ENCODE measurements at places on chromosomes 7 and 10.

- no peak for DNase-seq
Observed at GRCh38 chr10:6274040-6274439, 71.3 kb downstream of the PFKFB3 start.

DNA sequence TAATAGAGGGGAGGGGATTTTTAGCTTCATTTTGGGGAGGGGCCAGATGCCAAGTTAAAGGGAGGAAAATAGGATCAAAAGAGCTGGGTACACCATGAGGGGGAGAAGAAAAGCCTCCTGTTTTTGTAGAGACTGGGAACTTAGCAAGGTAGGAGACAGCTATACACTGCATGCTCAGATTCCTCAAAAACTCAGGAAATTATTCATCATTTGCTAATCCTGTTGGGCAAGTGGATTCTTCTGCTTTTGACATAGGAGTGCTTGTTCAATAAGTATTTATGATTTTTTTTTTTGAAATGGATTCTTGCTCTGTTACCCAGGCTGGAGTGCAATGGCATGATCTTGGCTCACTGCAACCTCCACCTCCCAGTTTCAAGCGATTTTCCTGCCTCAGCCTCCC lies 73.4 kb downstream of the LYZL2 start:
- DNase-seq = no peak

- no peak for DNase-seq
Observed at GRCh38 chr10:119061352-119061751, 19.3 kb downstream of the EIF3A start.

DNA sequence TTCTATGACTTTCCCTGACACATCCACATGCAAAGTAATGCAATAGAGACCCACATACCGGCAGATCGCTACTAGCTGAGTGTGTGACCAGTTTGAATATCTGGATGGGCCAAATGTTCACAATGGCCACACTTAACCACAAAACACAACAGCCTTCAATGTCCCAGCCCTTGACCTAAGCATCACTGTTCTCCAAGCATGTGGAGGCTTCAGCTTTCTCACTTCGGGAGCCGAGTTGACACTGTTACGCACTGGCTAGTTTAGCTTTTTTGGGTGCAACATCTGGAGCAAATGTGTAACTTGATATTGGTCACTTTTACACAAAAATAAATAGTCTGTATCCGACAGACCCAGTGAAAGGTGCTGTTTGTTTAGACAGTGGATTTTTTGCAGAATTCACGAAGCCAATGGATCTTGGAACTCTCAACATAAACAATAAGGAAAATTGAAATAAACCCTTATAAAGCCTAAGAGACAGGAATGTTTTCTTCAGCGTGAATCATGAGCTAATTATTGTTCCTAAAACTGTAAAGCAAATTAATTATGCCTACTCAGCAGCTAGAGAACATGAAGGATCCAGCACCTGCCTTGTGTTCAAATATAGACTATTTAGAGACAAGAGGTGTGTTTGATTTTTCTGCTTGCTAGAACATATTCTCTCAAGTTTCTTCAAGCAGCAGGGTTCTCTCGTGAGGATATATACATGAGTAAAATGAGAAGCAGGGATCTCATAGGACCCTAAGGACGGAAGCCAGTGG lies 117.6 kb upstream of the JCAD start:
- DNase-seq = no peak

GRCh38 chr10:58335306-58336005 lies 650 bp downstream of the UBE2D1 start:
- no peak for DNase-seq

- no peak for DNase-seq
Observed at GRCh38 chr7:100369105-100369504, 4.2 kb upstream of the PILRA start.

DNA sequence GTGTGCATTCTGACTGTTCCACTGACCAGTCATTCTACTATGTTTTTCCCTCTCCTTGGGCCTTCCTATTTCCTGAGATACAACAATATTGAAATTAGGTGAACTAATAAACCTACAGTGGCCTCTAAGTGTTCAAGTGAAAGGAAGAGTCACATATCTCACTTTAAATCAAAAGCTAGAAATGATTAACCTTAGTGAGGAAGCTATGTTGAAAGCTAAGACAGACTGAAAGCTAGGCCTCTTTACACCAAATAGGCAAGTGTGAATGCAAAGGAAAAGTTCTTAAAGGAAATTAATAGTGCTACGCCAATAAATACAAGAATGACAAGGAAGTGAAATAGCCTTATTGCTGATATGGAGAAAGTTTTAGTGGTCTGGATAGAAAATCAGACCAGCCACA lies 5.7 kb upstream of the DYNC1I1 start:
- no peak for DNase-seq

DNA sequence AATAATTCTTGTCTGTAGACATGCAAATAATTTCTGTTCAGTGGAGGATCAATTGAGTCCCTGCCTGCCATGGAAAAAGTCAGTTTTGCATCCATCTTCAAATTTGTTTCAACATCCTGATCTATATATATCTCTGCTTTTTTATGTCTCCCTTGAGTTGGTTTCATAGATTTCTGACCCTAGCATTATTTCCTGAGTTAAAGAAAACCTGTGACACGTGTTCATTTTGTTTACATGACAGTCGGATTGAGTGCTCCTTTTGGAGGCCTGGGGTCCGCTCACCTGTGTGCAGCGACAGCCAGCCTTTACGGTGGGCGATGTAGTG lies 674 bp downstream of the MRPS24 start:
- no peak for DNase-seq

GRCh38 chr10:119478111-119478802 lies 64.3 kb downstream of the RGS10 start:
- no peak for DNase-seq

DNA sequence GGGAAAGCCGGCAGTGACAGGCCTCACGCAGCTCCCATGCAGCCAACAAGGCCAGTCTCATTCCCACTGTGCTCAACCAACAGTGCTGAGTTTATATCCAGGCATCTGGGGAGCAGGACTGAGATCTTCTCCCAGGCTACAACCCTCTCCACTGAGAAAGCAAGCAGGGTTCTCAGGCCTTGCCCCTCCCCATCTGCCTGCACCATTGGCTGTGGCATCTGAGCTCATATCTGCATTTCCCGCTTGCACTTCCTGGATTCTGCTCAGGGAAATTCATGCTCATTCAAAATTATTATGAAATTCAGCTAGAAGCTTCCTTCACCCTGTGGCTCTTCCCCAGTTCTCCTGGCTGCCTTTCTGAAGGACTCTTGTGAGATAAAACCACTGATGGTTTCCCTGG lies 1029.0 kb downstream of the GRM8 start:
- no peak for DNase-seq

GRCh38 chr10:97393034-97393573 lies 8.0 kb downstream of the RRP12 start:
- no peak for DNase-seq

DNA sequence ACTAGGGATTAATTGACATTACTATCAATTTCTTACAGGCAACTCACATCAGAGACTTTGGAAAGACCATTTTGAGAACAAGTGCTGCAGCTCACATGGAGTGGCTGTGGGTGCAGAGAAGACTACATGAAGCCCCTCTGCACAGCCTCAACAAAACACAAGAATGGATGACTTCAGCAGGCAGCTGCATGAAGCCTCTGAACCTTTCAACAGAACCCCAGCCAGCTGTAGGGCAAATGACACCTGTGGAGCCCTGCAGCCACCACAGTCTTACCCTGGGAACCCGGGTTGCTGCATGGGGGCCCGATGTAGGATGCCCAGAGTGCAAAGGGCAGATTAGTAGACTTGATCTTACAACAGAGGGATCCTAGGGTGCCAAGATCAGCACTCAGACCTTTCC lies 62.0 kb upstream of the CAMK2B start:
- DNase-seq = no peak

- DNase-seq = no peak
Observed at GRCh38 chr10:15775513-15775912, 55.8 kb upstream of the ITGA8 start.

DNA sequence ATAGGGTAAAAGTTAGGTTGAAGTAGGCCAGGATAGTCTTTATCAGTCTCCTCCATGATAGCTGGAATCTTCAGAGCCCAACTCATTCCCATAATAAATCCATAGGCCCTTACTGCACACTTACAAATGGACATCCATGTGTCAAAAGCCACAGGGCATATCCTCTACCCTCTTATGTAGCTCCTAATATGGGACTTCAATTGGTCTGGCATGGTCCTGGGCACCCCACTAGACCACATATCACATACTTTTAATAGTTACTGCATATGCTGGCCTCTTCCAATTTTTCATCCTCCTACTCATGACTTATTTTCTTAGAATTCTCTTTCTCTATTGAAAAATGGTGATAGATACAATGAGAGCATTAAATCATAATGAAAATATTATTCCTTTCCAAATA lies 169.3 kb downstream of the MAGI2 start:
- DNase-seq = no peak

DNA sequence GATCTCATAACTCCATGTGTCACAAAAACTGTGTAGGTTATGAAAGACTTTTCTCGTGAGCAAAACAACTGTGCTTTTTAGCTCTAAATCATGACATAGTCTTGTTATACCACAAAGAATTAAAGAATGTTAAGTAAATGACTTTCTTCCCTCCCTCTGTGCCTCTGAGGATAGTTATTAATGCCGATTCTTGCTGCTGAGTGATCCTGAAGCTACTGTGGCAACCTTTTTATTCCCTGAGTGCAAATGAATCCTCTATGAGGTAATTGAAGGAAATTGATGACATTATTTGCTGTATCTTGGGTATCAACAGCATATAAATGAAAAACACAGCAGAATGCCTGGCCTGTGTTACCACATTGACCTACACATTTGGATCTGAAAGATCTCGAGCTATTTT lies 142.2 kb upstream of the HDAC9 start:
- DNase-seq = no peak

- no peak for DNase-seq
Observed at GRCh38 chr7:133025056-133025455, 56.8 kb downstream of the CHCHD3 start.

DNA sequence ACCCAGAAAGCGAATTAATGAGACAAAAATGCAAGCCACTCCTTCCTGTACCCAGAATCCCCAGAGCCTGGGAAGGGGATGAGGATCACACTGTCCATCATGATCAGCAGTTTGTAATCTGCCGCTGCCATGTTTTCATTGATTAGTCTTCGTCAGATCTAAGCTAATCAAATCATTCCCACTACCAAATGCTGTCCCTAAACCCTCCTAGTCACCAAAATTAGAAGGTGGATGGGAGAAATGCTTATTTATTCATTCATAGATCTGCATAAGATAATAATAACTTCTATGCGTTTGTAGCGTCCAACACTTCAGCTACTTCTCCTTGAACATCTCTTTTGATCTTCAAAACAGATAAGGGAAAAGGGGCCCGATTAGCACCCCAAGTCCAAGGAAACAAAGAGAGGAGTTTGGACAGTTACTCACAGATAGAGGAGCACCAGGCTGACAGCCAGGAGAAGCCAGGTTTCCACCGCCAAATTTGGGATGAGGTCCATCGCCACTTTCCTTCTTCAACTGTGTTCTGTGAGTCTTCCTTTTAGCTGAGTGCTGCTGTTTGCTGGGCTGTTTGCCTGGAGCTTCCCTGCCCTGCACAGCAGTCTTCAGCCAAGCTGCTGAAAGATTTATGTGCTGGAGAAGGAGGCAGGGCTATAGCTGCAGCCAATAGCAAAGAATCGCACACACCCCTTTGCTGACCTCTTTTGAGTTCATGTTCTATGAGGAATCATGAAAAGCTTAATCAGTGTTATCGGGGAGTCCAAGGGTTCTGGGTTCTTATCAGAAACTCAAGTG lies at the start of gene CYP3A5:
CYP3A5 (minus strand) TSS at position 597 of the 792 bp plus-strand sequence; CDS start at position 497, 100 bp downstream.
- no peak for DNase-seq

- peak; percentile 6 for DNase-seq
Observed at GRCh38 chr7:43905956-43906330, 453 bp downstream of the URGCP start.

DNA sequence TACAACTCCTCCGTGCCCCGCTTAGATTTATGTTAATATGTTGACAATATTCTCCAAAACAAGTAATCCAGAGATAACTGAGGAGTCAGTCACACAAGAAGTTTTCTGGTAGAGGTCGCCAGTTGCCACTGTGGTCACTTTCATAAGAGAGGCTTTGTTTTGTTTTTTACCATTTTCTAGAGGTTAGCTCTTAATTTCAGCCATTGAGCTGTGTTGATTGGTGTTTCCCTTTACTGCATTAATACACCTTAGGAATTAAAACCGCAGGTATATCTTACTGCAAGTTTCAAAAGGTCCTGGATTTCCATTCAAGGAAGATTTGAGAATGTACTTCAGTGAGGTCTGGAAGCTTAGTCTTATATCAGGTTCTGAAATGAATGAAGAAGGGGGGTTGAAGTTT lies 3.5 kb downstream of the BMI1 start:
- no peak for DNase-seq

DNA sequence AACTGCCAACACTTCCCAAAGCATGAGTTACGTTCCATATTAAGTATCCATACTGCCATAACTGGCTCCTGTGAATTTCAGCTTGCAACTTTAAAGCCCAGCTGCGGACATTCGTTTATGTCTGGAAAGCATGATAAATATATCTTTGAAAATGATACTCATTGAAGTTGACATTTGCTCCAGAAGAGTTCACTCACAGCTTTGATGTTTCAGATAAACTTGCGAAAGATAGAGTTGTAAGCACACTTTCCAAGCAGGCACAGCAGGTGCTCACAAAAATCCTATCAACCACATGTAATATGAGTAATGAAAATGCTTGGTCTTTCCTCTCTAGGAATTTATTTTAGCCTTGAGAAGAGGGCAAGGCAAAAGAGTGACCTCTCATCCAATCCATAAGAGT lies 4.5 kb downstream of the CHCHD3 start:
- DNase-seq = no peak

DNA sequence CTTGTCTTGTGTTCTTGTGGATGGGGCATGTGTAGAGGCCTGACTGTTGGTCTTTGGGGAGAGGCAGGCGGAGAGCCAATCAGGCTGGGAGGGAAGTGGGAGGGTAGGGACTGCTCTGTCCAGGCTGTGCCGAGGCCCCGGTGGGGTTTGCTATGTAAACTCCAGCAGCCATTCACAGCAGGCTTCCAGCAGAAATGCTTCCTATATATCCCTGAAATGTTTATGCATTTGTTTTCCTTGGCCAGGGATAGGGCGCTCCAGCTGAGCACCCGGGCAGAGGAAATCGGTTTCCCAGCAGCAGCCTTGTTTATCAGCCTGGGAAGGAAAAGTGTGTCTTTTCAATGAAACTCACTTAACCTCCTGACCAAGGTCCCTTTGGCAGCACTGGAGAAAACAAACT lies 18.3 kb upstream of the AQP1 start:
- no peak for DNase-seq

DNA sequence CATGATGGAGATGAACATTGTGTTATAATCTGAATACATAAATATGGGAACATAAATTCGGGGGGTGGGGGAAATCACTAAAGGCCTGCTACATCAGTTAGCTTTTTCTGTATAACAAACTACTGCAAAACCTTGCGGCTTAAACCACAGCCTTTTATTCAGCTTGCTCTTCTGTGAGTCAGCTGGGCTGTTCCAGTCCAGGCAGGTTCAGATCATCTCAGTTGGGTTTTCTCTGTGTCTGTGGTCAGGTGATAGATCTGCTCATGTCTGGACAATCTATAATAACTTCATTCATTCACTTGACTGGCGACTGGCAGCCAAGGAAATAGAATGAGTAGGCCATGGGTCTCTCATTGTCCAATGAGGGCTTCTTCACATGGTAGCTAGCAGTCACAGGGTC lies 23.5 kb downstream of the HTR7 start:
- no peak for DNase-seq
